HS-5 (cell line): ENCODE measurements at places on chromosomes 11 and 22.
A peak's percentile ranks its signal among the peaks of the same experiment; 100 is the strongest.

DNA sequence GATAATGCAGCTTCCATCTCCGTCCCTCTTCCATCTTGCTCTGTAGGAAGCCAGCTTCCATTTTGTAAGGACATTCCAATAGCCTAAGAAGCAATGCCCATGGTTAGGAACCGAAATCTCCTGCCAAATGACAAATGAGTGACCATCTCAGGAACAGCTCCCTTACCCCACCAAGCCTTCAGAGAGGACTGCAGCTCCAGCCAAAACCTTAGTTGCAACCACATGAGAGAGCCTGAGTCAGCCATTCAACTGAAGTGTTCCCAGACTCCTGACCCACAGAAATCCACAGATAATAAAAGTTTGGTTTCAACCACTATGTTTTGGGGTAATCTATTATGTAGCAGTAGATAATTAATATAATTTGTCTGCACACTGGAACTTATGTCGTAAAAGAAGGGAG is 51.7 kb upstream of the LDLRAD3 start:
- no peak for DNase-seq

DNA sequence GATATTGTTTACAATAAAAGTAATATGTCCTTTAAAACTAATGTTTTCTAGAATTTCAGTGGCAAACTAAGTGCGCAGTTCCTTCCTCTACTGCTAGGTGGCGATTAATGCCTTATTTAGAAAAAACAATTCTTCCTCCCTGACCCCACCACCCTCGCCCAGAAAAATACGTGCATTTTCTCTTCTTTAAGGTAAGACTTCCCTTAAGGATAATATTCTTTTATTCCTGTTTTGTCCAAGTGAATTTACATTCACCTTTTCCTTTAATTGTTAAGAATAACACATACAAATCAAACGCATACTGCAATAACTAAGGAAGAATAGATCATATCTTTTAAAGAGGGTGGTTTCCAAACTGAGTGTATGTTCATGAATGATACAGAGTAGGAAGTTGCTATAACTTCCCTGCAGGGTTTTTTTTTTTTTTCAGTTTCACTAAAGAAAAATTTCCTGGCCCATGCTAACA is 17.0 kb upstream of the PSMA1 start:
- no peak for DNase-seq

GRCh38 chr11:76790251-76790650 is 7.1 kb downstream of the TSKU start:
- no peak for DNase-seq

DNA sequence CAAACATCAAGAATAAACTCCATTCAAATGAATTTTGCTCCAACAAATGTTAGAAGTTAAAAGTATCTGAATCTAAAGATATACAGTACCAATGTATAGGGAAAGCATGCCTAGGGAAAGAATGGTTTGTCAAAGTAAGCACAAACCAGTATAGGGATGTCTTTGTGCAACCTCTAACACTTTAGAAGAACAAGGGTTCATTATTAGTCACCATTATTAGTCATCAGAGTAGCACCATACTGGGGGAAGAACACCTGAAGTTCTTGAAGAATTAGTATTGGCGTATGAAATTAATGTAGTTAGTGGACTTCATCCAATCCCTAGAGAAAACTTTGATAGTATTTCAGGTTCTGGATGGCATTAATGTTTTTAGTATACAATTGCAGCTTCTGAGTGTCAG is 943.7 kb downstream of the METTL15 start:
- DNase-seq = no peak

- DNase-seq = no peak
Measured at GRCh38 chr22:46653596-46653995, 33.4 kb downstream of the GRAMD4 start.

DNA sequence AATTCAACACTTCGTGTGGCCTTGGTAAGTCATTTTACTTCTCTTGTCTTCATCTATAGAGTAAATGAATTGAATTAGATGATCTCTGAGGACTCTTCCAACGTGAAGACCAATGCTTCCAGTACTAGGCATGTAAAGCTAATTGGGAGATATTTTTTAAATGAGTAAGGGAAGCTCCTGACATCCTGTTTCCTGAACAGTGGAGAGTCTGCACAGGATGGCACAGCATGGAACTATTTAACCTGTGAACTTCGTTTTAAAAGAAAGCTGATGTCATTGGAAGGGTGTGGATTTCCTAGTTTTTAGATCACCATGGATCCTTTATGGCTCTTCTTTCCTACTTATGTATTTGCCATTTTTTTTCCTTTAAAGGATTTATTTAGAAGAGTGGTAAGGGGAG is 48.4 kb upstream of the HSD17B12 start:
- peak; percentile 79 for DNase-seq

DNA sequence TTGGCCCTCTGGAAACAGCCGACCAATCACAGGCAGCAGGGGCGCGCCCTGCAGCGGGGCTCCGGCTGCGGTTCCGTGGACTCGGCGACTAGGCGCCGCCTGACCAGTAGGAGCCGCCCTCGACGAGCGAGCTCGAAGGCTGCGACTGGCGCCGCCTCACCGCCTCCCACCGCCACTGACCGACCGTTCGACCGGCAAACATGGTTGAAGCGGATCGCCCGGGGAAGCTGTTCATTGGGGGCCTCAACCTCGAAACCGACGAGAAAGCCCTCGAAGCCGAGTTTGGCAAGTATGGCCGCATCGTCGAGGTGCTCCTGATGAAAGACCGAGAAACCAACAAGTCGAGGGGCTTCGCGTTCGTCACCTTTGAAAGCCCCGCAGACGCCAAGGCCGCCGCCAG is at the start of gene RBMXL2:
RBMXL2 (plus strand) TSS at position 78 of the 400 bp plus-strand sequence; CDS start at position 201, 123 bp downstream.
- no peak for DNase-seq

- DNase-seq = no peak
Measured at GRCh38 chr22:20399866-20400605, 6.1 kb downstream of the ZNF74 start.

DNA sequence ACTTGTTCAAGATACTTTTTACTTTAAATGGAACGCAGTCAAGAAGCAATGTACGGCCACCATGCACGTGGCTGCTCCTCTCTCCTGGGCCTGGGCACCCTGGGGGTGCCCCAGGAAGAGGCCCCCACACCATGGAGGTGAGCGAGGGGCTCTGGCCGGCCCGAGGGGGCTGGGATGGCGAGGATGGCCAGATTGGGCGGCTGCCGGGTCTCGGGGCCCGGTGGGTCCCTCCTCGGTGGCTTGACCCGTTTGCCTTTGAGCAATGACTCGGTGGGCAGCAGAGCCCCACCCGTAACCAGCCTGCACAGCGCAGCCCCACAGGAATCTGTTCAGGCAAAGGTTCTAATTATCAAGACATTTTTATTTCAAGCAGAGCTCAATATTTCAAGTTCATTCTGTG is 167.4 kb downstream of the BRD1 start:
- DNase-seq = no peak

DNA sequence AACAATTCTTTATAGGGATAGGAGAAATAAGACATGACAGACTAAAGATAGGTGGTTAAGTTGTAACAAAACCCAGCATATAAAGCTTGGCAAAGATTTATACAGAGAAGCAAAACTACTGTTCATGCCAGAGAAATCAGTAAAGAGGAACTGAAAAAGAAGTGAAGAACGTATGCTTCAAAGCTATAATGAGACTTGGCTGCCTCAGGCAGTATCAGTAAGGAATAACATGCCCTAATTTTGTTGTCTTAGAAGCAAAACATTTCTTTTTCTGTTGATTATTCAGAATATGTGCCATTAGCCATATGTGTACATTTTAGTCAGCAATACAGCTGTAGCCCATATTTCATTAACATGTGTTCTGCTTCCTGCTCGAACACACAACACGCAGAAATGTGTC is 403.2 kb downstream of the NELL1 start:
- no peak for DNase-seq

DNA sequence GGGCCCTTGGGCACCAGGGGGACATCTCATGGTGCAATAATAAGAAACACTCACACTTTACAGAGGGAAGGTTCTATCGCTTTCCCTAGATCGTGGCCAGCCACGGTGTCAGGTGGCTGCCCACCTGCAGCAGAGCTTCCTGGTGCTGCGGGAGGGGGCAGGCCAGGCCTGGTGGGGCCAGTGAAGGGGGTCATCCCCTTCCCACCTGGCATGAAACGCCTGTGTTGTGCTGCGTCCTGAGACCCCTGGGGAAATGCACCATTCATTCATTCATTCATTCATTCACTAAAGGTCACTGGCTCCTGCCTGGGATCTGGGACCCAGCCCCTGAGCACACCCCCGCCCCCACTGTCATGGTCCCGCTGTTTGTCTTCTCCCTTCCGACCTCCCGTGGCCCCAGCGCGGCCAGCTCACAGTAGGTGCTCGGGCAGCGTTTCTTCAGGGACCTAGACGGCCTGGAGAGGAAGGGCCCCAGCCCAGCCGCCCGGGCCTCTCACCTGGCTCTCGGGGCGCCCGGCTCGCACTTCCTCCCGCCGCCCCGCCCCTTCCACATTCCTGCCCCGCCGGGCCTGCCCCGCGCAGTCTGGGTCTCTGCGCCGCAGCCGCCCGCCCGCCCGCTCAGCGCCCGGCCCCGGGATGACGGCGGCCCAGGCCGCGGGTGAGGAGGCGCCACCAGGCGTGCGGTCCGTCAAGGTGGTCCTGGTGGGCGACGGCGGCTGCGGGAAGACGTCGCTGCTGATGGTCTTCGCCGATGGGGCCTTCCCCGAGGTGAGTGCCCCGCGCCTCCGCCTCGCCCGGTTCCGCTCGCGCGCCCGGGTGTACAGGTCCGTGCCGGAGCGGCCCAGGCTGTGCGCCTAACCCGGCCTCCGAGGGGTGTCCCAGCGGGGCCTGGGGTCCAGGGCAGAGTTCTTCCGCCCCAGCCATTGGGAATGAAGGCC is at the start of gene RHOD:
RHOD (plus strand) TSS at position 581 of the 938 bp plus-strand sequence; CDS start at position 637, 56 bp downstream.
- DNase-seq = no peak

DNA sequence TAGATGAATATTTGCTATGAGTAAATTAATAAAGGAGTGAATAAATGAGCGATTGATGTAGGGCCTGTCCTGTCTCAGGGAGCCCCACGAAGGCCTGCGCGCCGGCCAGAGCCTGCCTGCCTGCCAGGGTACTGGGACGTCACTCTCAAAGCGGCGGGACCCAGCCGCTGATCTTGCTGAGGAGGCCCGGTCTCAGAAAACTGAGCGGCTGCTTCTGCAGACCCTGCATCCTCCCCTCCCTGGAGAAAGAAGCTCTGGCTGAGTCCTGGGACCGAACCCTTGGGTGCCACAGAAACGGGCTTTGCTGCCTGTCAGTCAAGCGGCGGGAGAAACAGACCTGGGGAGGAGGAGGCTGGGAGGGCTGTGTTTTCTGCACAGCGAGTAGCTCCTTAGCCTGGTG is 91.6 kb upstream of the B3GAT1 start:
- no peak for DNase-seq

- DNase-seq = no peak
Measured at GRCh38 chr11:12140186-12140793, 29.9 kb downstream of the MICAL2 start.

DNA sequence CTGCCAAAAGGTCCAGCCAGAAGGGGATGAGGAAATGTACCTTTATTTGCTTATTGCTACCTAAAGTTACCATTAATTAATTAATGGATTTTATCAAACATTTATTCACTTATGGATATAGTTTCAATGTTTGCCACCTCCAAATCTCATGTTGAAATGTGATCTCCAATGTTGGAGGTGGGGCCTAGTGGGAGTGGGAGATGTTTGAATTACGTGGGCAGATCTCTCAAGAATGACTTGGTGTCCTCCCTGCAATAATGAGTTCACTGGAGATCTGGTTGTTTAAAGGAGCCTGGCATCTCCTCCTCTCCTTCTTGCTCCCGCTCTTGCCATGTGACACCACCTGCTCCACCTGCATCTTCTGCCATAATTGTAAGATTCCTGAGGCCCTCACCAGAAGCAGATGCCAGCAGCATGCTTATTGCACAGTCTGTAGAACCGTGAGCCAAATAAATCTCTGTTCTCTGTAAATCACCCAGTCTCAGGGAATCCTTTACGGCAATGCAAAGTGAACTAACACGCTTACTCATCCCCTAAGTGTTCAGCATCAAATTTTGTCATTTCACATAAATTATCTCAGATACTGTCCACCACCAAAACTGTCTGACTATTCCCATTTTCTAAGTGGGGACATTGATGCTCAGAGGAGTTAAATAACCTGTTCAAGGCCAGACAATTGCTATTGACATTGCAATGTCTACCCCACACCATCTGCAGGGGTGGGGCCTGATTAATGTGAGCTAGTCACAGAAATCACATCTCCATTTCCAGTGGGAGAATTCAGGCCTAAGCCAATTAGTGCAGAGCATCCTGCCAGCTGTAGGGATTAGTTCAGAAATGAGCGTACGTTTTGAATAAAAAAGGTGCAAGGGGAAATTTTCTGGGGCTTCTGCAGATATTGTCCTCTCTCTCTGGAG is 51.6 kb upstream of the SYN3 start:
- no peak for DNase-seq

GRCh38 chr11:112016765-112017376 is 8.3 kb upstream of the DLAT start:
- peak; percentile 47 for DNase-seq

- peak; percentile 20 for DNase-seq
Measured at GRCh38 chr11:76752321-76753143, 30.6 kb upstream of the TSKU start.

GRCh38 chr11:27532652-27533325 is 26.2 kb upstream of the LIN7C start:
- no peak for DNase-seq

GRCh38 chr11:74734559-74734925 is 3.3 kb upstream of the CHRDL2 start:
- no peak for DNase-seq

DNA sequence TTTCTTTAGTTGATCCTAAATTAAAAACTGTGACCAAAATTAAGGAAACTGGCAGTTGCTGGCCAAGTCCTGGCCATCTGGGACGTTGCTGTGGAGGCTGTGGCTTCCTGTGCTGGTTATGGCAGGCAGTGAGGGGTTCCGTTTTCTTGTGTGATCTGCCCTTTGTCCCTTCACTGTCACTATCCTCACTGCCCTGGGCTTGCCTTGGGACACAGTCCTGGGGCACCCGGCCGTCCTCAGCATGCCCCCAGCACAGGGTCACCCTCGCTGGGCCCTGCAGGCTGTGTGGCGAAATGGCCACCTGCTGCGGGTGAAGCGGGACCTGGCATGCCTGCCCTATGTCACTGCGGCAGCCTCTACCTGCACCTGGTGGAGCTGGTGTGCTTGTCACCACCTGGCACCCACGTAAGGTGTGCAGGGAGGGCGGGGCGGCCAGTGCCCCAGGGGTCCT is 52.5 kb upstream of the SLC22A12 start:
- no peak for DNase-seq
